ENCODE measurements at places on chromosomes 12 and 14.

GRCh38 chr12:28869197-28869596 lies 279.9 kb upstream of the FAR2 start:
- DNase-seq = peak; percentile 40

- no peak for DNase-seq
These were observed at the start of gene TSHR for GRCh38 chr14:80955416-80955941. Gene TSHR (plus strand): TSS chr14:80955621. CDS start chr14:80955681, 60 bp downstream.

DNA sequence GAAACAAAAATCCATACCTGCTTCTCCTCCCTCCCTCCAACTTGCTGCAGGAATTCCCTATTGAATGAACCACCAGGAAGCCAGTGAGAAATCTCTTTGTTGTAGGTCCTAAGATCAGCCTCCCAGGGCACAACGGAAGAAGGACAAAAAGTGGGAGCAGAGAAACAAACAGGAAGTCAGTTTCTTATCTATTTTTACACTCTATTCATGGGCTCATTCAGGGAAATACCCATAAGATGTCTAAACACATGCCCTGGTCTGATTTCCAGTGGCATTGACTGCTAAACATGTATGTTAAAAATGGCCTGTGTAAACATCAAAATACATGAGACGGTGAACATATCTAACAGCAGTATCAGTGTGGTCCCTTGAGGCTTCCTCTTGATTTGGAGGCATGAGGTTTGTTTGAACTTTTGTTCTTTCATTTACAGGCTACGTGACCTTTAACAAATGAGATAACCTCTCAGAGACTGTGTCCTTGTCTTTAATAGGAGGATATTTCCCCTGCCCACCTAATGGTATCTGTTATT lies 18.8 kb downstream of the GPR65 start:
- DNase-seq = no peak

DNA sequence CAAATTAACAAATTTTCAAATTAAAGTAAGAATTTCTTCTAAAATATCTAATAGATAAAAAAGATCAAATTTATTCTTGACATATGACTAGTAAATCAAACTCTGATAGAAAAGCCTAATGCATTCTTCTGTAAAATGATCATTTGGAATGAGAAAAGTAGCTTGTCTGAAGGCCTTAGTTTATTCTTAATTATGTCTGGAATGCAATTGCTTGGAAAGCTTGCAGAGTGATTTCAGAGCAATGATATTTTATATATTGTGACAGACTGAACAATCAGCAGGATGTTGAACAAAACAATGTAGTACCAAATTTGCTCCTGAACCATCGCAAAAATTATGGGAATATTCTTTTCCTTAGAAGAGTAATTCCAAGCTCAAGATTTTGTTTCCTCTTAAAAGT lies 789.6 kb upstream of the NOVA1 start:
- DNase-seq = peak; percentile 74

DNA sequence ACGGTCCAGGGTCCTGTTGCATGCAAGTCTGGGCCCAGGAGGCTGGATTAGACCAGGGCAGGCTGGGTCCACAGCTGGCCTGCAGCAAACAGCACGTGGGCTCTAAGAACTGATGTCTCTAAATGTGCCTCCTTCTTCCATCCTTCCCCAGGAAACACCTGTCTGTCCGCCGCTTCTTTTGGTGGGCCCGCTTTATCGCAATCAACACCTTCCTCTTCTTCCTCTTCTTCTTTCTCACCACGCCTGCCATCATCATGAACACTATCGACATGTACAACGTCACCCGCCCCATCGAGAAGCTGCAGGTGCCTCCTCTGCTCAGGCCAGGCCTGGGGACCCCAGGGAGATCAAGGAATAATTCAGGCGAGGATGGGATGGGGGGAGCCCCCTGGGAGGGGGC lies 28.3 kb downstream of the NGB start:
- no peak for DNase-seq

GRCh38 chr12:30953951-30954751 lies 27.6 kb downstream of the TSPAN11 start:
- DNase-seq = no peak

GRCh38 chr14:74794947-74795346 lies 31.8 kb downstream of the YLPM1 start:
- no peak for DNase-seq

DNA sequence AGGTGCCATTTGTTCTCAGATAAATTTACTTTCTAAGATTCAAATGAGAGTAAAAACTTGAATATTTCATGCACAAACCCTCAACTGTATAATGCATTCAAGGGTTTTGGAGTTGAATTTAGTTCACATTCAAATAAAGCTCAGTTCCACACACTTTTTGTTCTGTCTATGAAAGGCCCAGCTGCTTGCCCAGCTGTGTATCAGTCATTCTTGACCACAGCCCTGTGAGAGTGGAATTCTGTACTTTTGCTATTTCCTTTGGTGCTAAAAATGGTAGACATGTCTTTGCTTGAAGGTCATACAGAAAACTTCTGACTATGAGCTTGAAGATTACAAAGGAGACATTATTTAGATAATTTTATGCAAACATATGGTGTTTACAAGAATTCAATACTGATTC lies 110.4 kb downstream of the KCNC2 start:
- DNase-seq = no peak

GRCh38 chr14:22733829-22734228 lies 32.7 kb upstream of the OXA1L start:
- peak; percentile 4 for DNase-seq

- DNase-seq = peak; percentile 90
These were observed 80.8 kb upstream of the ACTN1 start for GRCh38 chr14:69059658-69060623.

GRCh38 chr12:13075118-13075480 lies 28.4 kb downstream of the GSG1 start:
- DNase-seq = peak; percentile 48
